Thyroid gland (tissue), 4 donors: ENCODE measurements at places on chromosomes 4 and X.

GRCh38 chr4:36206603-36207311 lies 37.6 kb downstream of the ARAP2 start:
- DNase-seq: no peak

- no peak for DNase-seq
These were observed 1512.9 kb downstream of the PCDH19 start for GRCh38 chrX:98897191-98897590.

DNA sequence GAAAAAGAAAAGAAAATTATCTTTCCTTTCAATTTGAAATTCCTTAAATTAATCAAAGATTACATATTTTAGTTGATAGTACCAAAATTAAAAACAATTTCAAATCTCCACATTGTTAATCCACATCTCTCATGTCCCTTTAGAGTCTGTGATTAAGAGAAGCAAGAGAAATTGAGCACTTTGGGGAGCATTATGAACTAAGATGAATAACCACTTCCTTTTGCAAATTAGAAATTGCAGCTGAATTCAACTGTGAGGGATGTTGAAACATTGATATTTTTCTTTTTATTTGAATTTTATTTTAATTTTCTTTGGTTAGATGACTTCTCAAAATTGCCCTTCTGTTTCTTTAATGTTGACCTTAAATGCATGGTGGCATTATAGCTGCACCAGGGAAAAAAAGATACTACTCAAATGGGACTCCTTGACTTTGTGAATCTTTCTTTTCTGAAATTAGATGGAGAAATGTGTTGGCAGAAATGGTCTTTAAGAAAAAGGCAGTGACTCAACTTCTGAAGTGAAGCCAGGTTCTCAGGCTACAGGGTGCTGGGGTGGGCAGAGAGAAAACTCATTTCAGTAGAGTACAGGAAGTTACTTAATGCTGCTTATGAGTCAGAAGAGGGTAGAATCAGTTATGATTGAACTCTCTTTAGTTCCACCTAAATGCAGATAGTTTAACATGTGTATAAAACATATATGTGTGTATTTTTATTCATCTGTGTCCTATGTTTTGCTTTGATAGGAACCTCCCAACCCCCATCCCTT lies 92.0 kb upstream of the TNIP3 start:
- no peak for DNase-seq

- no peak for DNase-seq
These were observed 350.0 kb downstream of the SLC7A11 start for GRCh38 chr4:137892134-137892533.

DNA sequence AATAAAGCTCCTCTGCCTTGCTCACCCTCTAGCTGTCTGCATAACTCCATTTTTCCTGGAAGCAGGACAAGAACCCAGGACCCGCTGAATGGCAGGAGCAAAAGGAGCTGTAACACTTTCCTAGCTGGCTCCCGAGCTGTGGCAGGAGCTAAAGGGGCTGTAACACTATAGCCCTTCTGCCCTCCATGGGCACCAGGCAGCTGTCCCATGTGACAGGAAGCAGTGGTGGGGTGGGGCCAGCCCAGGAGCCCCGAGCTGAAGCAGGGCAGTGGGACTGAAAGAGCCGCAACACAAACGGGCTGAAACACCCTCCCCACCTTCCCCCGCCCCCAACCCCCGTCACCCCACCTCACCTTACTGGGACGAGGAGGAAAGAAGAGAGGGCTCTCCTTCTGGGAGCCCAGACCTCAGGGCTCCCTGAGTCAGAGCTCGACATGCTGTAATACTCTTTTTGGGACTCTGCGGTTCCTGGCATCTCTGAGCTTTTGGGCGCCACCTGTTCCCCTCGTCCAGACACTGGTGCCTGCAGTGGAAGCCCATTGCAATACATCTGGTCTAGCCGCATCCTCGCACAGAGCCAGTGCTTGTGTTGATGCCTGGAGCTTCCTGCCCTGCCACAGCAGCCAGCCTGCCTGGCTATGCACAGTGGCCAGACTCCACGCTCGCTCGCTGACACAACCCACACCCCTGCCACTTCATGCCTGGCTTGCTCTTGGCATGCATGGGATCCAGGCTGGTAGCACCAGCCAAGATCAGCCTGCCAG lies 39.4 kb downstream of the PPM1K start:
- DNase-seq: peak; percentile 7

GRCh38 chr4:112938461-112939058 lies 110.9 kb upstream of the ANK2 start:
- DNase-seq: no peak

- no peak for DNase-seq
These were observed 313.2 kb downstream of the ANTXR2 start for GRCh38 chr4:79759793-79760192.

GRCh38 chr4:74451214-74451661 lies 6.3 kb downstream of the AREG start:
- no peak for DNase-seq

GRCh38 chrX:105822138-105823091 lies at the start of gene NRK:
NRK (plus strand) TSS chrX:105822539; CDS start chrX:105822846, 307 bp downstream.
- peak; percentile 32 for DNase-seq

- no peak for DNase-seq
These were observed 26.0 kb downstream of the AIFM1 start for GRCh38 chrX:130139474-130140201.

DNA sequence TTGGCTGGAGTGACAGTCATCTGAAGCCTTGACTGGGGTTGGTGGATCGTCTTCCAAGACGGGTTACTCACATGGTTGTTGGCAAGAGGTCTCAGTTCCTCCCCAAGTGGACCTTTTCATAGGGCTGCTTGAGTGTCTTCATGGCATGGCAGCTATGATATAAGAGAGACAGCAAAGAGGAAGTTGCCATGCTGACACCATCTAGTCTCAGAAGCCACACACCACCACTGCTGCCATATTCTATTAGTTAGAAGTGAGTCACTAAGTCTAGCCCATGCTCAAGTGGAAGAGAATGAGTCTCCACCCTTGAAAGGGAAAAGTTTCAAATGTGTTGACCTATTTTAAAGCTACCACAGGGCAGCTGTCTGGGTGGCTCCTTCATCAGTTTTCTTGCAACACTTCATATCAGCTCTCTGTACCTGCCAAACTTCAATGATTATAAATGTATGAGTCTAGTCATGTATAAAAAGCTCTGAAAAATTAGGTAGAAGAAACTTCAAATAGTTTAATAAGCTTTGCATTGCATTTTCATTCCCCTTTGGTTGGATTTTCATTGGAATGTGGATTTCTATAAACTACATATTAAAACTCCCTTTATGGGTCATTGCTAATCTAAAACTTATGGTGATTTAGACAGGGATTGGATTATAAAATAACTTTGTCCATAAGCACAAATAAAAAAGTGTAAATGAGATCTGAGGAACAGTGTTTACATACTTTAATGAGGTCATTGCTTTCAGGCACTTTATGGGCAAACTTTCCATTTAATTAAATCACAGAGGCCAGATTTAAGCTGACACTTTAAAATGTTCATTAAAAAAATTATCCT lies 68.0 kb upstream of the ATXN3L start:
- no peak for DNase-seq

DNA sequence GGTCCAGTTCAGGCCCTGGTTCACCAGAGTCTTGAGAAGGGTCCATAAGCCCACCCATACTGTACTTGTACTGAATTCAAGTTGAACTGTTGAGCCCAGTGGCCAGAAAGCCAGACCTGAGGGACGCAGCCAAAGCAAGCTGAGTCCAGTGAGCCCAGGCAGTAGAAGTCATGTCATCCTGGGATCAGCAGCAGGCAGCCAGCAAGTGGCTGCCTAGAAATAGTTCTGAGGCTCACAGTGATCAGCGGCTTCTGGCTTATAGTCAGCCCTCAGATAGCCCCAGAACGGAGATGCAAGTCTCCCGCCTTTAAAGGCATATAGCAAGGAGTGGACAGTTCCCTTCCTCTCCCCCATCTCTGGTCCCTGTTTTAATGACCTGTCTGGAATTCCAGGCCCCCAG lies 347.1 kb downstream of the FBXW7 start:
- no peak for DNase-seq

- no peak for DNase-seq
These were observed 37.0 kb upstream of the HERC5 start for GRCh38 chr4:88419874-88420273.

GRCh38 chr4:153127760-153128494 lies 76.3 kb upstream of the TRIM2 start:
- DNase-seq: peak; percentile 89

DNA sequence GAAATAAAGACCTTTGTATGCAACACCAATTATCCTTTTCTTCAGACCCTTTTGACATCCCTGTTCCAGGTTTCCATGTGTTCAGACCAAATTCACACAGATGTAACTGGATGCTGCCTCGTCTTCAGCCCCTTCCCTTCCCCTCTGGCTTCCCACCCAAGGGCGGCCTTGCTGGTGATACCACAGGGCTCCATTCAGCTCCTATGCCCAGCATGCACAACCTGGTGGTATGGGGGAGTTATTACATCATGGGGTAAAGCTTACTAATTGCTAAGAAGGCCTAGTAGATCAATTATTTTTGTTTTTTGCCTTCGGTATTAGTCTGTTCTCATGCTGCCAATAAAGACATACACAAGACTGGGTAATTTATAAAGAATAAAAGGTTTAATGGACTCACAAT lies 317.0 kb upstream of the CXXC4 start:
- no peak for DNase-seq

DNA sequence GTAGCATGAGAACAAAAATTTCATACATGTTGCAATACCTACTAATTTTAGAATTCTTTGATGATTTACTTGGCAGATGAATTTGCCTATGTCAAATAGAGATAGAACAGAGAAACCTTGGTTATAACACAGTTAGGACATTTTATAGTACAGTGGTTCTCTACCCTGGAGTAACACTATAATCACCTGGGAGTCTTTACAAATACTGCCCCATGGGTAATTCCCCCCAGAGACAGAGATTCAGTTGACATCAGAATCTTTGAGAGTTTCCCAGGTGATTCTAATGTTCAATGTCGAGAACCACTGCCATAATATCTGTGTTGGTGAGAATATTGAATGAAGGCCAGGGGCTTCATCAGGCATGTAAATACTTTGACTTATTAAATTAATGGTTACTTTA lies 401.3 kb upstream of the NDST4 start:
- DNase-seq: no peak

GRCh38 chr4:175109933-175110332 lies 191.8 kb downstream of the ADAM29 start:
- DNase-seq: no peak
